T-cell (primary cell): ENCODE measurements at places on chromosomes 3 and 15.
A peak's percentile ranks its signal among the peaks of the same experiment; 100 is the strongest.

GRCh38 chr15:74869726-74870407 lies 3.3 kb downstream of the SCAMP2 start:
- DNase-seq, result no peak
- peaks cover 14% of the 10 kb centered on the region for H3K36me3 ChIP-seq
- H3K27ac ChIP-seq, result peak overlapping the region; percentile 58

- DNase-seq, result no peak
- no peak overlapping the region for H3K27ac ChIP-seq
- no peaks in the 10 kb centered on the region for H3K36me3 ChIP-seq
These were observed 143.8 kb upstream of the RARB start for GRCh38 chr3:25284249-25284648.

DNA sequence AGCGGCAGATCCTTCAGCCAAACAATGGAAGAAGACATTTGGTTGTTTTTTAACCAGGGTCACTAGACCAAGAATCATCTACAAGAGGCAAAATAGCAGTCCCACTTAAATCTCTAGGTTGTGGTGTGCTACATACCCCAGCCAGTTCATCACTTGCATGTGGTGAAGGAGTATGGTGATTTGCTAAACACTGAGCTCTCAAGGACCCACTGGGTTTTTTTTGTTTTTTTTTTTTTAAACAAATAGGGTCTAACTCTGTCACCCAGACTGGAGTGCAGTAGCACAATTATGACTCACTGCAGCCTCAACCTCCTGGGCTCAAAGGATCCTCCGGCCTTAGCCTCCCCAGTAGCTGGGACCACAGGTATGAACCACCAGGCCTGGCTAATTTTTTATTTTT lies 508.0 kb downstream of the FOXP1 start:
- H3K27ac ChIP-seq, result no peak overlapping the region
- no peak overlapping the region for H3K4me3 ChIP-seq
- no peaks in the 10 kb centered on the region for H3K27me3 ChIP-seq
- H3K4me1 ChIP-seq, result peaks cover 55% of the 10 kb centered on the region
- no peak for DNase-seq
- peaks cover 10% of the 10 kb centered on the region for H3K36me3 ChIP-seq

DNA sequence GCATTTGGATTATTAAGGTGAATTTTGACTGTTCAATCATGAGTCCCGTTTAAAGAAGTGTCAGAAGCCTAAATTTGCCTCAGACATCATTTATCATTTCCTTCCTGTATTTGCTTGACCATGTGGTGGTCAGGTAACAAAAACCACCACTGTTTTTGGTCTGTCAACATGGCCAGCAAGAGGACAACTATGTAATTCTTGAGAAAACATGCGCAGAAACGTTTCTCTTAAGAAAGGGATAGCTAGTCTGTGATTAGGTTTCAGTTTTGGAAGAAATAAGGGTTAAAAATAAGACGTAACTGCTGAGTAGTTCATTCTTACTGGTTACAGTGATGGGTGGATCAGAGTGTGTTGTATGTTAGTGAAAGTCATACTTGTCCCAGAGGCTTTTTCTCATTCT lies 204.5 kb downstream of the AKAP13 start:
- H3K4me1 ChIP-seq, result peaks cover 38% of the 10 kb centered on the region
- peak overlapping the region; percentile 93 for H3K27ac ChIP-seq
- H3K27me3 ChIP-seq, result no peaks in the 10 kb centered on the region
- no peak overlapping the region for H3K4me3 ChIP-seq
- DNase-seq, result no peak

- H3K36me3 ChIP-seq, result no peaks in the 10 kb centered on the region
- H3K4me1 ChIP-seq, result no peaks in the 10 kb centered on the region
- H3K27me3 ChIP-seq, result no peaks in the 10 kb centered on the region
These were observed 100.7 kb downstream of the TIGIT start for GRCh38 chr3:114394551-114394950.

GRCh38 chr3:182018361-182018760 lies 306.6 kb downstream of the SOX2 start:
- H3K27me3 ChIP-seq, result no peaks in the 10 kb centered on the region
- H3K4me3 ChIP-seq, result no peak overlapping the region
- H3K36me3 ChIP-seq, result no peaks in the 10 kb centered on the region
- no peak overlapping the region for H3K27ac ChIP-seq
- H3K4me1 ChIP-seq, result no peaks in the 10 kb centered on the region
- DNase-seq, result no peak

DNA sequence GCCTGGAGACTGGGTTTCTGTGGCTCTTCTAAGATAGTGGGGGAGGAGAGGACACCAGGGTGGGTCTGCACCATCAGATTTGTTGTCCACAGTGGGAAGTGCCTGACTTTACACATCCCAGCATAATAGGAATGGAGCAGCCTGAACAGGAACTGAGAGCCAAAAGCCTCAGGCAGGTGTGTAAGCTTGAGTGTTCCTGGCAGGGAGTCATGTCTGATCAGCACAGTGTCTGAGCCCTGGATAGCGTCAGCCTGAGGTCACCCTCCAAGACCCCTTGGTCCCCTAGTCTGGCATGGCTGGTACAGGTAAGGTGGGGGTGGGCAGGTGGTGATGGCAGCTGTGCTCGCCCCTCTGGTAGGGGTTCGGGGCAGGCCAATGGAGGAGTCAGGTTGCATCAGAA lies 20.2 kb downstream of the INSYN1 start:
- H3K36me3 ChIP-seq, result no peaks in the 10 kb centered on the region
- no peak for DNase-seq
- H3K27me3 ChIP-seq, result no peaks in the 10 kb centered on the region
- no peak overlapping the region for H3K27ac ChIP-seq
- H3K4me1 ChIP-seq, result no peaks in the 10 kb centered on the region
- H3K4me3 ChIP-seq, result no peak overlapping the region

- no peaks in the 10 kb centered on the region for H3K36me3 ChIP-seq
- H3K4me3 ChIP-seq, result no peak overlapping the region
- no peaks in the 10 kb centered on the region for H3K27me3 ChIP-seq
- no peaks in the 10 kb centered on the region for H3K4me1 ChIP-seq
- DNase-seq, result no peak
These were observed 109.4 kb upstream of the TNIK start for GRCh38 chr3:171569571-171570132.

GRCh38 chr3:55490276-55490913 lies 3.3 kb upstream of the WNT5A start:
- H3K36me3 ChIP-seq, result no peaks in the 10 kb centered on the region
- H3K27me3 ChIP-seq, result peaks cover 4% of the 10 kb centered on the region
- no peak overlapping the region for H3K4me3 ChIP-seq
- peaks cover 21% of the 10 kb centered on the region for H3K4me1 ChIP-seq
